Stimulated activated CD4-positive, alpha-beta T cell treated with anti-CD3 and anti-CD28 coated beads, Interleukin-12 subunit alpha, Interleukin-12 subunit beta, amount 100 ng/mL, for 48 hours (primary cell): ENCODE measurements at places on chromosomes 7 and 10.

GRCh38 chr10:35237766-35238512 lies 98.4 kb upstream of the CCNY start:
- no peak for DNase-seq

- peak; percentile 21 for DNase-seq
Observed at GRCh38 chr10:92830478-92831389, 17.6 kb upstream of the EXOC6 start.

GRCh38 chr10:34046506-34047034 lies 712.1 kb upstream of the NRP1 start:
- DNase-seq: no peak

- DNase-seq: no peak
Observed at GRCh38 chr10:84118395-84119006, 20.8 kb upstream of the GHITM start.

DNA sequence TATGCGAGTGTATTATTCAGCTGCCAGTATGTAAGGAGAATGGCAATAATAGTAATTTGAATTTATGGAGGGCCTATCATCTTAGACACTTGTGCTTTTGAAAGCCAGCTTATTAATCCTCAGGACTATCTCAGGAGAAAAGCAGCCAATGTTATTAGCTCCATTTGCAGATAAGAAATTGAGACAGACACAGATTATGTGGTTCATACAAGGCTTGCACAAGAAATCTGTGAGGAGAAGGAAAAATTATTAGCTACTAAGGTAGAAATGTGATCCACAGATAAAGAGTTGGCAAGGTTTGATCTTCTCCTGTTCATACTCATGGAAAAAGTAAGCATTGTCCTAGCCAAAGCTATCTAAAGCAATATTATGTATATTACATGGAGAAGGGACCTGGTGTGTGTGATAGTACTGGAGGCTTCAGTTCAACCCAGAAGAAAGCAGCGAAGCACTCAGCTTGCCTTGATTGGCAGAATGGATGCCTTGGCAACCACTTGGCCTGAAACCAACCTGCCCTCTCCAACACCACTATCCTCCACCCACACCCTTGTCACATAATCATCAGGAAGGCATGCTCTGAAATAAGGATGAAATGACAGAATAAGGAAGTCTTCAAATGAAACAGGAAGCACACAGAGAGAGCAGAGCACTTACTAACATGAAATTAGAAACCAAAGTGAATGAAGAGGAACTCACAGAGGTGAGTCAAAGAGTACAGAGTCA lies 18.0 kb downstream of the MACC1 start:
- no peak for DNase-seq

- no peak for DNase-seq
Observed at GRCh38 chr10:10716972-10717371, 300.7 kb upstream of the CELF2 start.

DNA sequence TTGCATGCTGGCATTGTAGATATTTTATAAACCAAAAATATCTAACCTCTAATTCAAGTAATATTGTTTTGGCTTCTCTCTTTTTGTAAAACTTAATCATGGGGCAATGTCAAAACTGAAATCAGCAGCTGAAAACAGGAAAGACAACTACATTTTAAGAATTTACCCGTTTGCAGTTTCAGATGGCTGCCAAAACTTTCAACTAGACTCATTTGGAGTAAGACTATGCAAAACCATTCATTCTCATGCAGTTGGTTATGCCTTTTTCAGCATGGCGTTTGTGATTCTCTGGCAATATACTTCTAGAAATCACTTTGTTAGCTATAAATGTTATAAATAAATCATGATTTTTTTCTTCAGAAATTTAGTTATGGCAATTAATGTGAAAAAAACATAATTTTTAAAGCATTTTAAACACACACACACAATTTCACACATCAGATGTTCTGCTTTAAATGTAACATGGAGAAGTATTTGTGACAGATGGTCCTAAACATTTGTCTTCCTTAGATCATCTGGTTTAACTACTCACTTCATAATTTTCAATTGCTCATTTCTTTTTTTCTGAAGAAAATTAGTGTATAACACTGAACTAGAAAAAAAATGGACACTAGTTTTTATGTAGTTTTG lies 116.4 kb downstream of the ITGB8 start:
- DNase-seq: no peak

- no peak for DNase-seq
Observed at GRCh38 chr7:81721437-81721836, 48.4 kb downstream of the HGF start.

DNA sequence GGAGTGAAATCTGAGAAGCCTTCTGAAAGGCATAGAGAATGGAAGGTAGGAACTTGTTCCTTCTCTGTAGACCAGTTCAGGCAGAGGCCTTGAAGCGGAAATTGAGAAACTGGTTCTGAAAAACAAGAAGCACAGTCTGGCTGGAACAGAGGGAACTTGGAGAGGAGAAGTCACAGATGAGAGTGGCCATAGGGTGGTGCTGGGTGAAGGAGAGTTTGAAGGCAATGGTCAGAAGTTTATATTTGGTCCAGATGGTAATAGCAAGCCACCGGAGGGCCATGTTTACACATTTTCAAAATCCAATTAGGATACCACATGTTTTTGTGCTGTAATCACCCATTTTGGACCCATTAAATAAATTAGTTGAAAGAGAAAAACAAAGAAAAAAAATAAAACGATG lies 692.5 kb downstream of the INHBA start:
- DNase-seq: no peak

DNA sequence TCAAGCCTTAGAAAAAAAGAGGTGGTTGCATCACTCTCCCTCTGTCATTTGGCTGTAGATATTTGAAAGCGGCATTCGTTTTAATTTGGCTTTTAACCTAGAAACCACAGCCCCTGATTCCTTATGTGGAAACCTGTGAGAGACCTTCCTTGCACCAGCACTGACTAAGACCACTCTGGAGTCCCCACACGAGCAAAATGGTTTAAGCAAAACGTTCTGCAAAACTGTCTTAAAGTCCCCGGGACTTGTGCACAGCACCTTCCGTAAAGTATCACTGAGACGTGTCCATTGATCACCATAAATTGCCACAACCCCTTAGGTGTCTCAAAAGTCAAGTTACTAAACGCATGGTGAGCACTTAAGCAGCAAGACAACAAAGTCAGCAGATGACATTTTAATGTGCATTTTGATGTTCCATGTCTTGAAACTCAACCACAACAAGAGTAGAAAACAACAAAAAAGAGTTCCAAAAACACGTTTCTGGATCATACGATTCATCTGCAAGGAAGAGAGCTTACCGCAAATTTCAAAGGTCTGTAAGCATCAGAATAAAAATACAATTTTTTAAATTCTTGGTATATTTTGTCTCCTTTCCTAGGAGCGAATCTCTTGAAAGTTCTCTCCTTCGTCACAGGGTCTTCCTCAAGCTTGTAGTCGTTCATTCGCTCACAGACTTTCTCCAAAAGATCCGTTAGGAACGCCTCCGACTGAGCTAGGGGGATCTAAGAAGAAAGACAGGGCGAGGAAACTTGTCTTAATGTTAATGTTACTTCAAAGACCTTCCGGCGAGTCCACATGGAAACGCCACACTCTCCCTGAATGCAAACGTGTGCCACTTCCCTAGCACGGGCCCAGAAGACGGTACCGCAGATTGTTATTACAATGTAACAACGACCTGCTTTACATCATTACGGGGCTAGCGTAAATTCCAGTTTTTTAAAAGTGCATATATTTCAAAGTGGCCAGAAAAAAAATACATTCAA lies 37.7 kb downstream of the CNPY1 start:
- DNase-seq: no peak

DNA sequence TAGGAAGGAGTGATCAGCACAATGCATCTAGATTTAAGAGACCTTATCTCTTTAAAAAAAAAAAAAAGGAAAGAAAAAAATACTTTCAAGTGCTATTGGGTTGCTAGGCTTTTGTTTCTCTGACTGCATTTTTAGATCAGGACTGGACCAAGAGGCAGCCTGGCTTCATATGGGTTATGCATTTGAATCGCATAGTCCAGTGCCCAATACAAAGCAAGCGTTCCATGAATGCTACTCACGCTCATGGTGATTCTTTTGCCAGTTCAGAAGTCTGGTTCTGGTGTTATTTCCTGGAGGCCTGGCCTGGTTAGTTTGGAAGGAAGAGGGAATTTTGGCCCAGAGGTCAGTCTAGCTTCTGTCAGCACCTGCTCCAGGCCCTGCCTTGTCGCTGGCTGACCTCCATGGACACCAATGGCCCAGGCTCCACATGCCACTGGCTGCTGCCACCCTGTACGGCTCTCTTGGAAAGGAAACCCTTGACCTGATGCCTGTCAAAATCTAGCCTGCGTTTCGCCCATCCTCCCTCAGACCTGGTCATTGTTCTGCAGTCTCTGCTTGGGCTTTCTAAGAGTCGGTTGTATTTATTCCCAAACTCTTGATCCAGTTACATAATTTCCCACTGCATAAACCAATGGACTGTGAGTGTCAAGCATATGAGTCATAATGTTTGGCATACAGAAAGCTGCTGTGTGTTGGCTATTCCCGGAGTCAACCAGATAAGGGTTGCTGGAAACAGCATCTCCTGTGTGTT lies 74.3 kb upstream of the MKX start:
- DNase-seq: no peak

DNA sequence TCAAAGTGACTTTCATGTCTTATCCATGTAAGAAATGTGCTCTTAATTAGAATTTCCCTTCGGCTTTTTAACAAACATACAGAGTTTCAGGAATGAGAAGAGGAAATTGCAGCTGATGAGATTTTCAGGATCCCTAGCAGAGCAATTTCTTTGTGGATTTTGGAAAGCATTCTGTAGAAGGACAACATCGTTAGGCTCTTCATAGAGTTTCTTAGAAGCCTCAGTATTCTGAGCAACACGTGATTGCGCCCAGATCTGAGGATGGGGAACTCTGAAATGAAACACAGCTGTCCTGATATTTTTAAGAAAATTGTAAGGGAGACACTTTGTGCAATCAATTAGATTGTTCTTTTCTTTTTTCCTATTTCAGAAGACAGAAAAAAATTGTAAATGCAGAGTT lies 85.8 kb downstream of the LHFPL3 start:
- no peak for DNase-seq

GRCh38 chr10:50224330-50224952 lies 26.9 kb downstream of the ASAH2 start:
- peak; percentile 10 for DNase-seq

GRCh38 chr7:2168615-2169311 lies 64.0 kb downstream of the MAD1L1 start:
- no peak for DNase-seq

DNA sequence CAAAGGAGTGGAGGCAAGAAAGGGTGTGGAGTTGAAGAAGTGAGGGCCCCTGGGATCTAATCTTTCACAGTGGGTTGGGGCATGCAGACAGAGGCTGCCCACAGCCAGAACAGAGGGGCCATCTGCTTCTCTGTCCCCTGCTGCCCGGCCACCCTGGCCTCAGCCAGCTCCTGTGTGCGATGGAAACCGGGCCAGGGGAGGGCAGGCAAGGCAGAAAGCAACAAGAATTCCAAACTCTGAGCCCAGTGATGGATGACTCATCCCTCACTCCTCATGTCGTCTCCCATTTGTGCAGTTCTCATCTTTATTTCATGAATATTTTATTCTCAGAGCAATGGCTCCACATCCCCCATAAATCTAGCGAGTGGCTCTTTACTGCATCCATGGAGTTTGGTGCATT lies 757.1 kb downstream of the GRID1 start:
- no peak for DNase-seq

- no peak for DNase-seq
Observed at GRCh38 chr7:120181499-120181898, 91.5 kb upstream of the KCND2 start.

- no peak for DNase-seq
Observed at GRCh38 chr7:15737601-15738000, 51.1 kb upstream of the MEOX2 start.

DNA sequence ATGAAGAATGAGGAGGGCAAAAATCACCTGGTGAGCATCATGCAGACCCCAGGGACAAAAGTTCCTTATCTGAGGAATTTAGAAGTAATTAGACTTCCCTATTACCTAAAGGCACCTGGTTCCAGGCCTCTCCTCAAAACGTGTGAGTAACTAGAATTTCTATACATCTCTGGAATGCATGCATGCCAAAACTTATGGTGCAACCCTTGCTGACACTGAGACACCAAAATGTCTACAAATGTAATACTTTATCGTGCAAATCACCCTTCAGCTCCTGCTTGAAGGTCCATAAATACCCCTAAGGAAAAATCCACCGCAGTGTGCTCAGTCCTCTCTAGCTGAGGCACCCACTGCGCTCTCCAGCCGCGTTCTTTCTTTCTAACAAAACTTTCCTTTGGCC lies 84.2 kb downstream of the PAXIP1 start:
- no peak for DNase-seq

GRCh38 chr10:8073691-8074416 lies 19.4 kb downstream of the GATA3 start:
- DNase-seq: no peak

- DNase-seq: no peak
Observed at GRCh38 chr7:1733206-1733907, 63.3 kb downstream of the ELFN1 start.

DNA sequence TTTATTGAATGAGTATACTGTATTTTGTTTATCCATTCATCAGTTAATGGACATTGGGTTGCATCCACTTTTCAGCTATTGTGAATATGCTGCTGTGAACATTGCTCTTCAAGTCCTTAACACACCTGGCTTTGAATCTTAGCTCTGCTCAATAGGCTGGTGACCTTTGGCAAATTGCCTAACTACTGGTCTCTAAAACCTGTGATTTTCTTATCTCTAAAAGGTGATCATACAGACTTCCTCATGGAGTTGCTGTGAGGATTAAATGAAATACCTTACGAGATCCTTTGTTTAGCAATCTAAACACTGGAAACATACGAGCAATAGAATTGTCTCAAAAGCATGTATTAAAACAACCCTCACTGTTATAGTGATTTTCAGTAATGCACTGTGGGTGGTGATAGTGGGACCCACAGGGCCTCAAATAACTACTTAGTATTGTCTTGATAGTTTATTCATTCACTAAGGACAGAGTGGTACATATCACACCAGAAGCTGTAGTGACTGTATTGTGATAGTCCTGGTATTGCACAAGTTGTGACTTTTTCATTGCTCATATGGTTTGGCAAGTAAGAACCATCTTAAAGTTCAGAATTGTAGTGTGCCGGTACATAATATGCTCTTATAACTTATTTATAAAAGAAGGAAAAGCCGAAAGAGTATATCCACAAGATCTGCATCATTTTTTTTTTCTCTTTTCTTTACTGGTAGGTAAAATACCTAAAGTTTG lies 257.6 kb downstream of the EXOC4 start:
- DNase-seq: no peak
